GM12891 (cell line): ENCODE measurements at places on chromosomes 11 and 22.

GRCh38 chr11:68766786-68767185 is 15.5 kb upstream of the TESMIN start:
- no peak for DNase-seq

GRCh38 chr11:57249384-57250319 is 12.6 kb upstream of the APLNR start:
- DNase-seq: no peak

GRCh38 chr11:134047586-134047999 is 21.3 kb upstream of the JAM3 start:
- no peak for DNase-seq

DNA sequence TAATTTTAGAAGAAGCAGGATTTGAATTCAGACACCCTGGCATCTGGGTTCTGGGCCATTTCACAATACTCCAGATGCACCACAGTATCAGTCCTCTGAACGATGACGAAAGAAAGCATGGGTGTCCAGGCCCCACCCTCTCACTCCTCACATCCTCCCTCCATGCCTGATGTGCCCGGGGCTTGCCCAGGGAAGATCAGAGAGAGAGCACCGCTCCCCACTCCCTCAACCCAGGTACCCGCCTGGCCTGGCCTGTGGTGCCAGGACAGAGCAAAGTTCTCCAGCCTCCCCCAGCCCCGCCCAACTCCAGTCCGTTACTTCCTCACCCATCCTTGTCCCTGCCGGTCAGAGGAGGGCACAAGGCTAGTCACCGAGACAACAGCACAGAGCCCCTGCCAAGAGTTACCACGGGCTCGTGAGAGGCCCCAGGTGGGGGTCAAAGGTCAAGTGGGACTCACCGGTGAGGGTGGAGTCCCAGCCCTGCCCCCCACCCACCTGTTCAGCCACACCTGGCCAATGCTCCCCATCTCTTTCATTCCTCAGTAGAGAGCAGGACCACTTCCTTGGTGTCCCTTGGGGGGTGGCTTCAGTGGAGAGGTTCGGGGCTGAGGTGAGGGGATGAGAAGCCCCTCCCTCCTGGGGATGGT is 8.1 kb downstream of the BCL9L start:
- DNase-seq: no peak

- no peak for DNase-seq
Observed at GRCh38 chr11:127612607-127613006, 612.0 kb upstream of the KIRREL3 start.

GRCh38 chr22:50209893-50210292 is 9.1 kb downstream of the SELENOO start:
- peak; percentile 88 for DNase-seq

GRCh38 chr22:42327462-42328129 is 57.1 kb upstream of the TCF20 start:
- no peak for DNase-seq

GRCh38 chr11:73184953-73185671 is 33.0 kb upstream of the P2RY2 start:
- DNase-seq: peak; percentile 39

- DNase-seq: no peak
Observed at GRCh38 chr22:35622191-35622913, 5.2 kb upstream of the MB start.

- no peak for DNase-seq
Observed at GRCh38 chr22:31106001-31106571, 1.3 kb downstream of the SELENOM start.

GRCh38 chr11:15541079-15541478 is 426.4 kb downstream of the INSC start:
- DNase-seq: no peak

- DNase-seq: no peak
Observed at GRCh38 chr22:43931771-43932170, 8.2 kb downstream of the PNPLA3 start.
